Spinal cord (tissue), 10 donors: ENCODE measurements at places on chromosomes 5 and 9.

GRCh38 chr5:6761333-6761732, 48.1 kb downstream of the TENT4A start:
- DNase-seq, result no peak

DNA sequence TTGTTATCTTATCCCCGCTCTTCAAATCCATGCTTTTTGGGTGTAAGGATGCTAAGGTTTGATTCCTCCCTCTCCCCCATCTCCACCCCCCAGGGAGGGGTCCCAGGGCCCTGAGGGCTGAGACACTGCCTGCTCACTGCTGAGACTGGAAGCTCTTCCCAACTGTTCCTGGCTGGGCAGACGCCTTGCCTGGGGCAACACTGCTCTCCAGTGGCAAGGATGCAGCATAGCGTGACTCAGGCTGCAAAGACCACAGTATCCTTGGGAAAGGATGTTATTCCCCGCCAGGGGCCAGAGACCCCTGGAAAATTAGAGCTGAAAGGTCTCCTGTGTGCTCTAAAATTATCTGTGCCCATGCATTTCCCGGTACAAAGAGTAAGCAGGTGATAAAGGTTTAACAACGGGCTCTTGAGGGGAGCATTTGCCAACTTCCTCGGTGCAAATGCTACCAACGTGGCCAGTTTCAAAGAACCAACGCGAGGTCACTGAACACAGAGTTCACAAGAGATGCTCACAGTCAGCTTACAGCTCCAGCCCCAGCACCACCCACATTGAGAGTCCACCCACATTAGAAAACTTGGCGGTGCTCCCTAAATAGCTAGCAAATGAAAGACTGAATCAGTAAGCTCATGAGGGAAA, 271.9 kb downstream of the NSG2 start:
- peak; percentile 93 for DNase-seq

DNA sequence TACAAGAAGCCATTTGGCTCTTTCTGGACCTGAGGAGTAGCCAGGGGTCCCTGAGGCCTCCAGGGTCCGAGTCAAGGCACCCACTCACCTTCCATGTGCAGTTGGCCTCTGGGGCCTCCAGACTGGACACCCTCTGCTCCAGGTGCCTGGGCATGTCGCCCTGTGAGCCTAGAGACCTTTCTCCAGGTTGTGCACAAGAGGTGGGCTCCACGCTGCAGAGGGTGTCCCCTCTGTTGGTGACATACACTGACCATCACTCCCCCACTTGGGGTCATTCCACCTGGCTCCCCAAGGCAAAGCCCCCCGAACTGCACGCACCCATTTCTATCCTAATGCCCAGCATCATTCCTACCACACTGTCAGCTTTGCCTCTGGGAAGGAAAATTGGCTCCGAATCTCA, 48.8 kb downstream of the RASGEF1C start:
- no peak for DNase-seq

DNA sequence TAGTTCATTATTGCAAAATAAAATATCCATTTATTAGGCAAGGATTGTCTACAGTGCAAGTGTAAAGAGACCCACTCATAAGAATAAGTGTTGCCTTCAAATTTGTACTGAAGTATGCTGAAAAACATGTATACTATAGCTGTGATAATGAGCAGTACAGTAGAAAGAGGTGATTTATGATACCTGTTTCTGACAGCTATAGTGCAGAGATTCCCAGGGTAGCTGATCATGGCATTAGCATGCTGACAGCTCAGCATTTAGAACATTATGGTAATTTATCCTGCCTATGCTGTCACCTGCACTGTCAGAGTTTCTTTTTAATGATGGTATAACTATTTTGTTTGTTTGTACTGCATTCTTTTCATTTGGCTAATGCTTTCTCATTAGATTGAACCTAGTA, 177.6 kb upstream of the TLX3 start:
- no peak for DNase-seq

GRCh38 chr5:68839019-68839552, 254.7 kb upstream of the SLC30A5 start:
- no peak for DNase-seq

GRCh38 chr9:14935964-14936363, 25.7 kb upstream of the FREM1 start:
- DNase-seq, result no peak

- no peak for DNase-seq
Measured at GRCh38 chr9:123649909-123650308, 280.0 kb downstream of the DENND1A start.

GRCh38 chr9:109369285-109369684, 48.4 kb upstream of the EPB41L4B start:
- DNase-seq, result no peak

- peak; percentile 83 for DNase-seq
Measured at GRCh38 chr5:36657563-36657995, 51.2 kb downstream of the SLC1A3 start.

DNA sequence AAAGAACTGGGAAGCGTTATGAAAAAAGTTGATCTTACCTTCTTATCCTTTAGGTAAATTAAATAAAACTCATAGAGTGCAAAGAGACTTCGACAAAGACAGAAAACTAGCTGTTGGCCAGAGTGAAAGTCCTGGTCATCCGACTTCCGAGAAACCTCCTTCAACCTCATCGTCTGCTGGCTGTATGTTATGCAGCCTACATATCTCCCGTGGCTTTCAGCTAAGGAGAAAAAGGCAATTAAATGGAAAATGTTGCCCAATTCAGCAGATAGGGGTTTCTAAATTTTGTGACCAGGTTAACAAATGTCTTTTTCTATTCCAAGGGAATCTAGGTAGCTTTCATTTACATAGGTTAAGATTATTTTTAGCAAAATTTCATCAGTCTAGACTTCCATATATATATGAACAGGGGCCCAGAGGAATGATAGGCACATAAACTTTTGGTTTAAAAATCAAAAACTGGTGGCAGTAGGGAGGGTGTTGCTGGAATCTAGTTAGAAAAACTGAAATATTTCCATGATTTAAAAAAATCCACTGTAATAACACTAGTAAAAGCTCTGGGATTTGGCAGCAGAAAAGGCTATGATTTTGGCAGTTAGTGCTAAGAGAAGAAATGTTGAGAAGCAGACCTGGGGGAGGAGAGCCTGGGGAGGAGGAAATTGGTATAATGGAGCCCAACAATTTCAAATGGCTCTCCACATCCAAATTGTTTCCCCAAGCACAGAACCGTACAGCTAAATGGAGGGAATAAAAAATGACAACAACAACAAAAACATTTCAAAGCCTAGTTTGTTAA, 32.1 kb downstream of the RAI14 start:
- no peak for DNase-seq

GRCh38 chr9:112104401-112104800, 70.7 kb downstream of the SUSD1 start:
- no peak for DNase-seq

DNA sequence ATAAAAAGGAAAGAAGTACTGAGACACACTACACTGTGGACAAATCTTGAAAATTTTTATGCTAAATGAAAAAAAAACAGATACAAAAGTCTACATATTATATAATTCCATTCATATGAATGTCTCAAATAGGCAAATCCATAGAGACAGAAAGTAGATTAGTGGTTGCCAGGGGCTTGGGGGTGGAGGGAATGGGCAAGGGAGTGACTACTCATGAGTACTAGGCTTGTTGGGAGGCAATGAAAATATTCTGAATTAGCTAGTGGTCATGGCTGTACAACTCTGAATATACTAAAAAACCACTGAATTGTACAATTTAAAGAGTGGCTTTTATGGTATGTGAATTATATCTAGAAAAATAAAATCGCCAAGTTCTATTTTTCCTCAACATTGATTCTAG, 154.9 kb downstream of the AUH start:
- no peak for DNase-seq

DNA sequence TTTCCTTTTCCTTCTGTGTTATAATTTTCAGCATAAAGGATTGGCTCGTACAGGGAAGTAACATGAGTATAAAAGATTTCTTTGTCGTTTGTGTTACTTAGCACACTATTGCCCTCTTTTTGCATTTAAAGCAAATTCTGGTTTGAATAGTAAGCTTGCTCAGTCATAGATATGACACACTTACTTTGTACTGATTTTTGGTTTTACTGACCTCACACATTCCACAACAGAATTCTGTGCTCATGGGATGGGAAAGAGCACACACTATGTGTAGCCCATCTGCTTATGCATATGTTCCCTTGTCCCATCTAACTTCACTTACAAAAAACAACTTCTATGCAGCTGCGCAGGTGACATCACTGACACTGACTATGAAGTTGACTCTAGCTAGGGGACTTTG, 111.9 kb upstream of the MTAP start:
- no peak for DNase-seq

- DNase-seq, result no peak
Measured at GRCh38 chr9:132587592-132587955, 5.2 kb downstream of the BARHL1 start.

DNA sequence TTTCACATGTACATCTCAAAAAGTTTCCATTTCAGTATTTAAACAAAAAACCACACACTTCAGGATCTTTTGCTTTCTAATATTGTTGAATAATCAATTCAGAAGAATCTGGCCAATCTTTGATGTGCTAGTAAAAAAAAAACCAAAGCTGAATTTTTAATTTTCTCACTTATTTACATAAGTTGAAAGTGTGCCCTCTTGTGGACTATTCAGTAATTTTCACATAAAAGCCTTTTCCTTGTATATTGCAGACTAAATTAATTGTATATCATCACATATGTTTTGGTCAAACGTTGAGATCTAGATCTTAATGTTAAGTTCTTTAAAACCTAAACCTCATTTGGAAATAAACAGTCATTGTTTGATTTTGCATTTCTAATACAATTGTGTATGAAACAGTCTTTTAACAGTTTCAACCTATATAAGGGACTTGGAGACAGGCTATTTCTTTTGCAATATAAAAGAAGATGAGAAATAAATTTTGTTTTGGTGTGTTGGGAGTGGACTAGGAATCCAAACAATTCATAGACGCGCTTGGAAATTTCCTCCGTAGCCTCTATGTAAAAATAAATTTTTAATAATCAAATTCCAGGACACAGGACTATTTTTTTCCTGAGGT, 68.1 kb downstream of the NIPBL start:
- DNase-seq, result peak; percentile 85

- no peak for DNase-seq
Measured at GRCh38 chr5:52867809-52868208, 80.1 kb downstream of the ITGA1 start.

GRCh38 chr9:13570068-13570974, 290.8 kb upstream of the MPDZ start:
- DNase-seq, result no peak

DNA sequence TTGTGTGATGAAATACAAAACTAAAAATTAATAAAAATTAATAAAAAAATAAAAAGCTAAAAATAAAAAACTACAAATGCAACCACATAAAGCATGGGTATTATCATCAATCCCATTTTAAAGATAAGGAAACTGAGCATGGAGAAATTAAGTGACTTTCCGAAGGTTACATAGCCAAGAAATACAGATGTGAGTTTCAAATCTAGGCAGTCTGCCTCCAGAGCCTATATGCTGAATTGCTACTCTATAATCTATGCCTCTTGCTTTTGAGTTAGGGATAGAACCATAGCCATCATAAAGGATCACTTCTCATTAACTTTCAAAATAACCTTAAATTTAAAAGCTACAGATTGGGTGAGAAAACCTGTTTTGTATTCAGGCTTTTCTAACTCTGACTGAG, 18.8 kb upstream of the ERAP2 start:
- DNase-seq, result no peak

DNA sequence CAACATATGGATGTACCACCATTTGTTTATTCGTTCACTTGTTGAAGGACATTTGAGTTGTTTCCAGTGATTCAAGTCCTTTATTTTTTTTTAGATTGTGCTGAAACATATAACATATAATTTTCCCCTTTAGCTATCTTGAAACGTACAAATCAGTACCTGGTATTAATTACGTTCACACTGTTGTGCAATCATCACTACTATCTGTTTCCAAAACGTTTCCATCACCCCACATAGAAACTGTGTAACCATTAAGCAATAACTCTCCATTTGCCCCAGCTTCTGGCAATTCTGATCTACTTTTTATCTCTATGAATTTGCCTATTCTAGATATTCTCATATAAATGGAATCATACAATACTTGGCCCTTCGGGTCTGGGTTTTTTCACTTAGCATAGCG, 116.0 kb downstream of the FGF1 start:
- no peak for DNase-seq

- no peak for DNase-seq
Measured at GRCh38 chr5:109701792-109702191, 12.1 kb downstream of the MAN2A1 start.

DNA sequence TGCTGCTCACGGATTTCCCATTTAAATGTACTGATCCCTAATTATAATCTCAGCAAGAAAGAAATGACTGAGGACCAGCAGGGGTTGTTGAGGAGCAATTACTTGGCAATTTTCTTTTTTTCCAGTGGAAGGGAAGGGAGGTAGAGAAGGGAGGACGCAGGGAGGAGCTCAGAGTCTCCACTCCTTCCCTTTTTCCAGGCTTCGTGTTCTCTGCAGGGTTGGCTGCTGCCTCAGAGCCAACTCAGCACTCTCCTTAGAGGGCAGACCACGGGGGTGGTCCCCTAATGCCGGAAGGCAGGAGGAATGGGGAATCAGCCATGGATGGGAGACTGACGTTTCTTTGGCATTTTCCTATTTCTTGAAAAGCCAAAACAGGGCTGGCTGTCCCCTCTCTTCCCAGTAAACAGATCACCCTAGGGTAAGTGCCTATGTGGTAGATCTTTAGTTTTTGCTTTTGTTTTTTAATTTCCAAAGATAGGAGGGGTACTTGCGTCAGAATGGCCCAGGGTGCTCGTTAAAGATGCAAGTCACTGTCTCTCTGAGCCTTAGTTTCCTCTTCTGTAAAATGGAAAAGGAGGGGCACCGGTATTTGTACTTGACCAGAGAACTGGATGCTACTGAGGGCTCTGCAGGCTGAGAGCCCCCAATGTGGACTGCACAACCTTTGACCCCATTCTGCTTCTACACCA, 39.6 kb upstream of the LCP2 start:
- peak; percentile 29 for DNase-seq

DNA sequence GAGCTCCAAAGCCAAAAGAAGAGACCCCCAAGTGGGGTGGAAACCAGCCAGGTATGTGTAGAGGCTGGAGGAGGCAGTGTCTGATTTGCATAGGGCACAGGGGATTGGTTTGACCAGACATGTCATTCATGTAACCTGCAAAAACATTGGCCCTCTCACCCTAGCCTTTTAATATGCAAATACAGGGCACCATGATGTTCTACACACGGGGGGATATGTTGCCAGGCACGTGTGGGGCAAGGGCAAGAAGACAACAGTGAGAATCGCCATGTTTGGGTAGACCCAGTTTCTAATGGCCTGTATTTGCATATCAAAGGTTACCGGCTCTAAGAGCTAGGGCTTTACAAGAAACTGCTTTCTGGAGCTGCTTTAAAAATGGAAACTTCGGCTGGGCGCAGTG, 208.9 kb downstream of the GOLPH3 start:
- DNase-seq, result no peak
